ENCODE measurements at places on chromosomes 6 and 20.

GRCh38 chr6:2081155-2082138, 164.0 kb downstream of the GMDS start:
- no peak for DNase-seq

DNA sequence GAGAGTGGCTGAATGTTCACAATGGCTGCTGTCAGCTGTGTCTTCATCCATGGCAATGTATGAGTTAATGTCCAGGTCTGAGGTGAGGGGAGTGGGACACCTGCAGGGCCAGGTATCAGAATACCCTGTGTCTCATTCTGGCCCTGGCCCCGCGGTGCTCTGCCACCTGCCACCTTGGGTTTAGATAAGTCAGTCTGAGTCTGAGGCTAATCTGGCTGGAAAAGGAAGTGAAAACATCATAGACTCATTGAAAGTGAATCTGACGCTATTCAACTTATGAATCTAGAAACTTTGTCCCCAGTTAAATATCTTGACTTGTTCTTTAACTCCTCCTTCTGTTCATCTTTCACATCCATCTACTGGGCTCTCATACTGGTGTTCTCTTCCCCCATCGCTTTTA, 267.1 kb upstream of the JAG1 start:
- no peak for DNase-seq

DNA sequence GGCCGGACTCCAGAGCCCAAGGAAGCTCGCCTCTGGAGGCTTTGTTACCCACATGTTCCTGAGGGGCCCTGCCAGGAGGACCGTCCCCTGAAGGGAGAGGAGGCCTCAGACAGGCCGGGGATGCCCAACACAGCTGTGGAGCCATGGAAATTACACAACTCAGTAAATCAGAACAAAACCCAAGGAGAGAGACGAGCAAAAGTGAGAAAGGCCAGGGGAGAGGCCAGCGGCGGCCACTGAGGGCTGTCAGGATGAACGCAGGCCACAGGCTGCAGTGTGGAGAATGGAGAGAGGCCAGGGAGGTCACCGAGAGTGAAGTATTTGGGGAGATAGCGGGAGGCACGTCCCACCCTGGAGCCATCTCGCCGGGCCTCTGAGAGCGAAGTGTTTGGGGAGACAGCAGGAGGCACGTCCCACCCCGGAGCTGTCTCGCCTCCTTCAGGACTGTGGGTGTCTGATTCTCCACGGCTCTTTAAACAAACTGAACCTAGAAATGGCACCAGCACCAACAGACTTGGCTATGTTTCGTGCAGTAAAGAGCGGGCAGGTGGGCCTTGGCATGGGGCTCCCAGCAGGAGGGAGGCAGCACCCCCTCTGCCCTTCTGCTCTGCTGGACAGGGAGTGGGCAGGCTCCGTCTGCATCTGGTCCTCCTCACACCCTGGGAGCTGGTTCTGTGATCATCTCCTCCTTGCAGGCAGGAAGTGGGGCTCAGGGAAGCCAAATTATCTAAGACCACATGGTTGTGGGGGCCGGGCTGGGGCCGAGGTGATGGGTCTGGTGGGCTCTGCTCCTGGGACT, 91.0 kb downstream of the YTHDF1 start:
- DNase-seq = no peak

- no peak for DNase-seq
These were observed 374.2 kb downstream of the ZFAND3 start for GRCh38 chr6:38193481-38194281.

DNA sequence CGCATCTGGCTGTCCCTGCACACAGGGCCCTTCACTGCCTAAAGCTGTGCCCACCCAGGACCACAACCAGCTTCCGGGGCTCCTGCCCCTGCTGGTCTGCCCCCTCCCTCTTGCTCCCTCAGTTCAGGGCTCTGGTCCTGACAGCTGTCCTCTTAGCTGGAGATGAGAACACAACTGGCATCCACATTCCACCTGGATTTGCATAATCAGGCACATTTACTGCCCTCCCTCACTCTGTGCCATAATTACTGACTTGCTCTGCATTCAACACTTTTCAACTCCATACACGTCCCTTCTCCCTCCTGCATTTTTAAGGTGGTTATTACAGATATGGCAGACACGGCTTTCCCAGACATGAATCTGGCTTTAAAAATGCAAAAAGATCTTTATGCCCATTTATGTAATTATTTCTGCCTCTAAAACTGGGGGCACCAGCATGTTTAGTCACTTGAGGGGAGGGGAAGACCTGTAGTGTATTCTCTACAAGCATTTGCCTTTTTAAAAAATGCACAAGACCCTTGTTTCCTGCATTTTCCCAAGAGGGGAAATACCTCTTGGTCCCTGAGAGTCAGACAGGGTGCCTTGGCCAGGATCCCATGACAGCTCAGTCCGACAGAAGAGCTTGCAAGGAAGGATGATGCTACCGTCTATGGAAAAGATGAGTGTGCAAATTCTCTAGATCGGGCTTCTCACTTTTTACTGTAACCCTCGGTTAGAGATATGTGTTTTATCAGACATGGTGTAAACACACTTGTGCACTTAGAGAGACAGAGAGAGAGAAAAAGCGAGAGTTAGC, 401.8 kb downstream of the PREX1 start:
- no peak for DNase-seq

DNA sequence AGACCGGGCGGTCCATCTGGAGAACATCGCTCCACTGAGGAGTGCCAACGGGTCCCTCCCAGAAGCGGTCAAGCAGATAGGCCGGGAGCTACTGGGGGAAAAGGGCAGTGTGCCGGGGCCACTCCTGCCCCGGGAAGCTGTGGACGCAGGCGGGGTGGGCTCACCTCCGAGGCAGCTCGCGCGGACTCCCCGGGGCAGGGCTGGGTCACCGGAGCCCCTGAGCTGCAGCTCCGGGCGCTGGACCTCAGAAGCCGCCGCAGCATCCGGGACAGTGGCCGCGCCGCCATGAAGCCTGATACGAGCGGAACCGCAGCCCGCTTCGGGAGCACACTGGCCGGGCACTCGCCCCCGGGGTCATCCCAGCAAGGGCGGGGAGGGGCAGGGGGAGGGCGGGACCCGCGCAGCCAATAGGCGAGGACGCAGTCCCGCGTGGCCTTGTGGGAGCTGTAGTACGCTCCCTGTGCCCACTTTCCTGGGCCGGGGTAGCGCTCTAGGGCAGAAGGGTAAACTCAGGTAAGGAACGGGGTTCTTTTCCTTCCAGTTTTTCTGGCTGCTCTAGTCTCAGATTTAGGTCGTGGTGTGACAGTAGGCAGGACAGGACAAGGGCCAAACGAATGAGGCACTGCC, at the start of gene MOCS1:
TSS of gene MOCS1 (minus strand) at position 332 of the 627 bp plus-strand sequence. CDS start at position 287, 45 bp downstream.
- no peak for DNase-seq

- DNase-seq = no peak
These were observed 36.4 kb upstream of the KAT14 start for GRCh38 chr20:18101125-18101810.

- no peak for DNase-seq
These were observed 30.3 kb downstream of the CEBPB start for GRCh38 chr20:50220894-50221365.

DNA sequence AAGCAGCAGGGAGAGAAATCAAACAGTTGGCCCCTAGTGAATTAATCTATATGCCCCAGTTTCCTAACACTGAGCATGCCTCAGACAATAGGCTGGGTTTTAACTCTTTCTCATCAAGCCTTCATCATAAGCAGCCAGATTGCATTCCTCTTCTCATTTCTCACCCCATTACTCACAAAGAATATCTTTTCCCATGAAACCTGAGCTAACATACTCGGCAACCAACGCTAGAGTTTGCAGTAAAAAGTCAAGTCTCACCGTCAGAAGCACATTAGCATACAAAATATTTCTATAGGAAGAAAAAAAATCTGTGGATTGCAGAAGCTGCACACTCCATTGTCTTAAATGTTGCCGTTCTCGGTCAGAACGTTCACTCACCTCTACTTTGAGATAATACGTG, 429.9 kb upstream of the ARID1B start:
- no peak for DNase-seq

- peak; percentile 7 for DNase-seq
These were observed 168.9 kb downstream of the ZMYND8 start for GRCh38 chr20:47187450-47188195.

DNA sequence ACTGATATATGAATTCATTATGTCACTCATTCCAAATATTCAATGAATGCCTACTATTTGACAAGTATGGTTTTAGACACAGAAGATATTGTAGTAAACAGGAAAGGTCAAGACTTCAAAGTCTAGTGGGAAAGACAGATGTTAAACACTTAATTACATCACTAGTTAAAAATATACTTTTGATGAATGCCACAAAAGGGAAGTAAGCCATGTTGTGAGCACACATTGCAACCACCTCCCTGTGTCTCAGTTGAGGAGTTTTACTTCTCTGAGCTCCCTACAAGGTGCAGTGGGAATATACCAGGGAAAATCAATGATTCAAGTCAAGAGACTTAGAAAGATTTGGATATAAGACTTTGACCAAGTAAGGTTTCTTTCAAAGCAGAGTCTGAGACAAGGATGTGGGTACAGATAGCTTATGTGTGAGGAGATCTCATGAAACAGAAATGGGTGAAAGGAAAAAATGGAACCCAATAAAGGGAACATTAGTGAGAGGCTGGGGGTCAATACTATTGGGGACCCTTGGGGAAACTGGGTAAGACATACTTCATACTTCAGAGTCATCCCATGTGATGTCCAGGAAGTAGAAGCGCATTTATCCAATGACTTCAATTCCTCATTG, 503.7 kb downstream of the KIF16B start:
- no peak for DNase-seq

DNA sequence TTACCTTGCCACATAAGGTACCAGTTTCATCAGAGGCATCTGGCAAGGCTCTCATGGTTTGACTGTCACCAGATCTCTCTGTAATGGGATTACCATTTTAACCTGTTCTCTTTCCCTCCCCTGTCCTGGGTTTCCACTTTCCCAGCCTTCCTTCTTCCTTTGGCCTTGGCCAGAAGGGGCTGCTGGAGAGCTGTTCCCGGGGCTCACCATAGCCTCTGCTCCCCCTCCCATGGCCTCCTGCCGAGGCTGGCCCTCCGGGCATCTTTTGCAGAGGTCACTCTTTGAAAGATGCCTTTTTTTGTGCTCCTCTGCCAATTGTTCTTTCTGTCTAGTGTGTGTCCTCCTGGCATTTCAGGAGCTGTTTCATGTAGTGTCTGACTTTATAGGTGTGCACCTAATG, 100.7 kb upstream of the SCP2D1 start:
- no peak for DNase-seq

DNA sequence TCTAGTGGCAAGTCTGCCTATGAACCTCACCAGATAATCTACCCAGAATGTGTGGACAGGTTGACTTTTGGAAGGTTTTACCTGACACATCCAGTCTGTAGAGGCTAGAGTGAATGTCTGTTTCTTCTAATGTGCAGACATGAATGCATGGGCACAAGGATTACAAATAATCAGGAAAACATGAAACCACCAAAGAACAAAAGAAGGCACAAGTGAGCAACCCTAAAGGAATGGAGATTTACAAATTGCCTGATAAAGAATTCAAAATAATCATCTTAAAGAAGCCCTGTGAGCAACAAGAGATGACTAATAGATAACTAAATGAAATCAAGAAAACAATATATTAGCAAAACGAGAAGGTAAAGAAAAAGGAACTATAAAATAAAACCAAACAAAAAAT, 876.1 kb upstream of the ADGRB3 start:
- no peak for DNase-seq

GRCh38 chr6:50143011-50143719, 93.4 kb upstream of the DEFB112 start:
- DNase-seq = no peak

GRCh38 chr6:152401978-152402377, 235.2 kb downstream of the SYNE1 start:
- no peak for DNase-seq

- no peak for DNase-seq
These were observed 27.0 kb upstream of the TBC1D7 start for GRCh38 chr6:13355043-13355945.

DNA sequence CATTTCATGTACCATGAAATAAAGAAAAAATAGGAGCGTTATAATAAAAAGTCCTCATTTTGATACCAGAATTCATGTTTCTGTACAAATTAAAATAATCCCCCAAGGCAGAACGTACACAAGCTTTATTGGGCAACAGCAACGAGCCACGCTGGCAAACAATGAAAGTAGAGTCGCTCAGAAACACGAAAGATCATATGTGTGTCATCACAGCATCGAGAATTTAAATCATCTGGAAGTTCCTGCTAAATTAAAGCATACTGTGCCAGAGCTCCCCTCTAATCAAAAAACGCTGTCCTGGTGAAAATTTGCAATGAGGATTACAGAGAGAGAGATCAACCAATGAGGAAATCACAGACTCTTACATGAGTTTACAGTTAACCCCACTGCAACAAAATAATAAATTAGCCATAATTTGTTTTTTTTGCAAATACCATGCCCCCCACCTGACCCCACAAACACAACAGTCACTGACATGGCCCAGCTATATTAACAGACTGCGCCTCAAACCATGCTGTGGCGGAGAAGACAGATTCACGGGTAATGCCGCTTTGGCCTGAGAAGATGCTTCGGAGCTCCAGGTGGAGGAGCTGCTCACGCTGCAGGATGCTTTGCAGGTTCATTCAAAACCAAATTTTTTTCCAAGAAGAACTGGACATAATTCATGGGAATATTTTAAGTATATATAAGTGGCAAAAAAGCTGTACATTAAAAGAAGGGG, 54.3 kb upstream of the NFATC2 start:
- no peak for DNase-seq

DNA sequence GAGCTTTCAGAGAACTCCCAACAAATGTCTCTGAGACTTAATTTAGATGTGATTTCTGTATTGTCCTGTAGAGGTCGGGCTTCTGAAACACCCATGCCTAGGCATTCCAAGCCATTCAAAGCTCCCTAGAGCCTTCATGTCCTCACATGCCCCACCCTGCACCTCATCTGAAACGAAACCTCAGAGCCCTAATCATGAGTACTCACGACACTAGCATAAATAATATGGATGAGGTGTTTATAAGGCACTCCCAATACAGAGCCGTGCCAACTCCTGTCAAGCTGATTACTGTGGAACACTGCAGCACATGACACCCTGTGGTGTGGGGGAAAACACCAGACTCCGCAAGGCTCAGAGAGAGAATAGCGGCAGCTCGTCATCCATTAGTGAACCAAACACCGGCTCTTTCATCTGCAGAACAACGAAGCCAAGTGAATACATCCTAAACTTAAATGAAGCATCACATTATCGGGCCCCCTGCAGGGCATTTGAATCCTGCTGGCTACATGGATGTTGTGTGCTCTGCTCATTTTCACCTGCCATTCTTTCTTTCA, 83.8 kb downstream of the FNDC1 start:
- DNase-seq = no peak

DNA sequence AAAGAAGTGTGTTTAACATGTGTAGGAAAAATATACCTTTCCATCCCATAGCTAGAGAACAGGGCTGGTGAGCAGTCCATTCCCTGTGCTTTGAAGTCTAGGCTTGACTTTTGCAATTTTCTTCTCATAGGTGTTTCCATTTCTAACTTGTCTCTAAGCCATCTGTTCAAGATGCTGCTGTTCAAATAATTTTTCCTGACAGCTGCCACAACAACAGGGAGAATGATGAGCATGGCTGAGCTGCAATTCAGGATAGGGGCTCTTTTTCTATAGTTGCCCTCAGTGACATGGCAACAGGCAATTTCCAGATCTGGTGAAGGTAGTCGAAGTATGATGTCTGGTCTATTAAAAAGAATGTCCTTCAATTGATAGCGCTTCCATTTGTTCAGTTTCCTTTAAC, 103.0 kb upstream of the HS3ST5 start:
- DNase-seq = no peak

Measured in activated effector memory CD4-positive, alpha-beta T cell treated with Interleukin-2 at 50 U/mL for 16 hours (primary cell).